ENCODE measurements at places on chromosomes 5 and 9.

GRCh38 chr5:172144291-172144815 is 43.7 kb downstream of the STK10 start:
- DNase-seq: peak; percentile 66

- no peak for DNase-seq
Observed at GRCh38 chr5:160357861-160358411, 12.5 kb downstream of the C1QTNF2 start.

DNA sequence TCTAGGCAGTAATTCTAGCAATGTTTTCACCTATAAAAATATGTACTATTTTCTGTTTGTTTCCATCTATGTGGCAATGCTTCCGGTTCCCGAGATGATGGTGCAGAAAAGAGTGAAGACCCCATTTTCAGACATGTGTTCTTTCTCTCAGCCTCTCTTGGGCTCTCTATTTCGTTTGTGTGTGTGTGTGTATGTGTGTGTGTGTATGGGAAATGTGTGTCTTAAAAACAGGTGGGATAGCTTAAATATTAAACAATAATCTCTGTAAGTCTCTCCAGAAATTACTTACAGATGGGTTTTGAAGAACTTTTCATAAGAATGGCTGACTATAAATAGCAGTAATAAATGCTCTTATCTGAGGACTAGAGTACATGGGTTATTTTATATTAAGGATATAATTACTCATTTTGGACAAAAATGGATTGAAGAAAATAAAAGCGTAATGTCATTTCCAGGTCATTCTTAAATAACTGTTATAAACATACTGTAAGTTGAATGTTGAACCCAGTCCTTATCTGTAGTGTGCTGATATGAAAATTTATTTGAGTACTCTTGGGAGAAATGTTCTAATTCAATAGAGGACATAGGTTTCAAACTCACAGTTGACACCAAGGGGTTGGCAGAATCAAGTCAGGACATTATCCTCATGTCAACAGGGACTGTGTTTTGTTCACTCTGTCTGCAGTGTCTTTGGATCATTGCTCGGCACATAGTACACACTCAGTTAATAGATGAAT is 31.1 kb downstream of the PCSK5 start:
- no peak for DNase-seq

GRCh38 chr9:133759146-133759900 is 21.2 kb upstream of the SARDH start:
- peak; percentile 42 for DNase-seq

DNA sequence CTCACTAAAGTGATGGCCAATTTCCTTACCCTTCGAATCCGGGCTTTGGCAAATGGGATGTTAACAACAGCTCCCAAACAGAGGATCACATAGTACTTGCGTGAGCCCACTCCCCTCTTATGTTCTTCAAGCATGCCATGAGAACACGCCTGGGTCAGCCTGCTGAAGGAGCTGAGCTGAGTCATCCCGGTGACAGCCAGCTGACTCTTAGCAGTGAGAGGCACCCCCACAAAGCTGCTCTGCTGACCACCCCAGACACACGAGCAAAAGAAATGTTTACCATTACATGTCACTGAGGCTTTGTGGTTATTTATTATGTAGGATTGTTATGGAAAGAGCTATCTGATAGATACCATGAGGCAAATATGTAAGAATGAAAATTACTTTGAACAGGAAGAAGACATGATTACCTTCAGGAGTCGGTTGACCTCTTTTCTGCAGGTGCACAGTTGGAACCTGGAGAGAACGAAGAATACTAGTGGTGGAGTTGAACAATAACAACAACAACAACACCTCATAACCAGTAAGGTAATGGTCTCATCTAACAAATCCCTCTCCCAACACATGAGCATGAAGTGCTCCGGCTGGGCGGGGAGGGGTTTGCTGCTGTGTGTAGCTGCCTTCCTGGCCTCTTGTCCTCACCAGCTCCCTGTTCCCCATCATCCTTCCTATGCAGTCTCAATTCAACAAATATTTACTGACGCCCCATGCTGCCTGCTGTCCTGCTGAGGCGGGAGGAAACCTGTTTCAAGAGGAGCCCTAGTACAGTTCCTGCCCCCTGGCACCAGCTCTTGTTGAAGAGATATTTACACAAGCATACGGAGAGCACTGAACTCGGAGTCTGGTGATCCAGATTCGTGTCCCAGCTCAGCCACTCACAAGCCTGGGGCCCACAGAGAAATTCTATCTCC is 69.4 kb upstream of the LHFPL2 start:
- DNase-seq: peak; percentile 66

Data from fibroblast of villous mesenchyme (primary cell).